Memory B cell (primary cell): ENCODE measurements at places on chromosomes 7 and 10.

GRCh38 chr7:77538281-77539212 is 1.5 kb downstream of the PTPN12 start:
- DNase-seq = no peak

- DNase-seq = no peak
Observed at GRCh38 chr10:57141708-57142107, 780.6 kb upstream of the ZWINT start.

DNA sequence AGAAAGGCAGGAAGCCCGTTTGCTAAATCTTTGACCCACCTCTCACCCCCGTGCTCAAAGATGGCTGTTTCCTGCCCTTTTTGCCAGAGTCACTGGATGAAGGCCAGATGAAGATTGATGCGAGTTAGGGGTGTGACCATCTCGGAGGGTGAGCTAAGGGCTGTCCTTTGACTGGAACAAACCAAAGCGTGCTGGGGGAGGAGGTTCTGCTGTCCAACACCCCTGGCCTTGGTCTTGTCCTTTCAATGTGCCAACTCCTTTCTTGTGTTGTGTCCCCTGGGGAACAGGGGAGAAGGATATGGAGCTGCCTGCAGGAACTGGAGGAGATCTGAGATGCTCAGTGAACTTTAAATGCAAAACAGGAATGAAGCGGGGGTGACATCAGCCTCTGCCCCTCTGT is 90.3 kb upstream of the ADAM12 start:
- DNase-seq = no peak

DNA sequence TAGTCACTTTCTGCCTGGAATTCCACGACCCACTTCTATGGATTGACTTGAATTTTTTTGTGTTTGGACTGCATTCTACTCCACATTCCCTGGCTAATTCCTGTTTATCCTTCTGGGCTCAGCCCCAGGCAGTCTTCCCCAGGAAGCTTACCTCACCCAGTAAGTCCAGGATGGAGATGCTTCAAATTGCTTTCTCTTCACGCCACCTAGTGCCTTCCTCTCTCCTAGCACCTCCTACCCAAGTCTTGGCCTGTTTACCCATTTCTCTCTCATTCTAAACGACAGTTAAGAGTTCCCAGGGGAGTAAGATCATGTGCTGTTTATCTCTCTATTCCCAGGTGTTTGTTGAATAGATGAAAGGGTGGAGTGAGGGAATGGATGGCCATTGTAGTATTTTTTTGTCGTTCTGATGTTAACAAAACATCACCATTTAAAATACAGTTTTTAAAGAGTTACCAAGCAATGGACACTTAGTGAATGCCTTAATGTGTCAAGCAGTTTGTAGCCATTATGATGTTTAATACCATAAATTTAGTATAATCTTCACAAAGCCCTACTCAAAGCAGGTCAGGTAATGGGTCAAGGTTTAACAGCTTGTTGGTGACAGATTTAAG is 45.5 kb upstream of the TARP start:
- DNase-seq = no peak

DNA sequence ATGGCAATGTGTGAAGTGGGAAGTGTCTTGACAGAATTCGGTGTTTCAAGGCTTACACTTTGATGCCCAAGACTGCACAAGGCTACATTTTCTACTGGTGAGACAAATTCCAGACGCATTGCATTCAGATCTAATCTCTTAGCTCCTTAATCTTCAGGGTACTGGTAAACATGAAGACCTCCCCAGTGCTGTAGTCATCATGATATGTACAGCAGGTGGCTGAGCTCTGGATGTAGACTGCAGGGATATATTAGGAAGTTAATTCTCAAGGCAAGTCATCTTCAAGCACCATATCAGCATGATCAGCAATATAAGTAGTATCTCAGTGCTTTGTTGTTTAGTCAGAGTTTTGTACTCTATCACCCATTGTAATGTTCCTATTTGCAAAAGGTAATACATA is 61.8 kb downstream of the IKZF1 start:
- no peak for DNase-seq

DNA sequence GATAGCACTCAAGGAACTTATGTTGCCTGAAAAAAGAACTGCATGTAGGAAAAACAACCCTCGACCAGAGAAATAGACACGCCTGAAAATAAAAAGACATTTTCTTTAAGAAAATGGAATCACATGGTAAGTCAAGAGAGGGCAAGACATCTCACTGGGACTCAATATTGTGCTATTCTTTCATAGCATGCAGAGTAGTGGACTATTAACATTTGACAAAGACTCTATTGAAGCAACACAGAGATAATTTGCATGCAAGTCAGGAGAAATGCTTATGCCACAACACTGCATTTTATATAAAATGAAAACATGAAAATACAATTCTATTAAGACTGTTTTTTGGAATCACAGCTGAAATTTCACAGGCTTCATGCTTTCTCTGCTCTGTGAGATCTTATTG is 77.9 kb upstream of the RHOBTB1 start:
- no peak for DNase-seq

GRCh38 chr7:26789481-26790184 is 74.8 kb downstream of the SKAP2 start:
- DNase-seq = no peak

DNA sequence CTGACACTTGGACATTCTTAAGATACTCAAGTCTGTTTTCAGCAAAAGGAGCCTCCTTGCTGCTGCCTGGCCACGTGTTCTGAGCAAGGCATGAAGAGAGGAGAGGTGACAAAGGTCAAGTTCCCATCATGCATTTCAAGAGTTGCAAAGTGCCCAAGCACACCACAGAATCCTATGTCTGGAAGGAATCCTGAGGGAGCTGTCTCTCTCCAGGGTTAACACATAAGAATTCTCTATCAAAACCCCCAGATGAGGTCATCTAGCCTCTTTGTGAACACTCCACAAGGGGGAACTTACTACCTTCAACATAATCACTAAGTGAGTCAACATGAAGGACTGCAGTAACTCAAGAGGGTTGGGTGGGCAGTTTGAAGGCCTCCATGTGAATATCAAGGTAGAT is 155.5 kb downstream of the RNF216 start:
- DNase-seq = no peak

- no peak for DNase-seq
Observed at GRCh38 chr10:119849031-119849789, 23.4 kb downstream of the MCMBP start.
